ENCODE measurements at places on chromosomes 6 and 20.
A peak's percentile ranks its signal among the peaks of the same experiment; 100 is the strongest.

DNA sequence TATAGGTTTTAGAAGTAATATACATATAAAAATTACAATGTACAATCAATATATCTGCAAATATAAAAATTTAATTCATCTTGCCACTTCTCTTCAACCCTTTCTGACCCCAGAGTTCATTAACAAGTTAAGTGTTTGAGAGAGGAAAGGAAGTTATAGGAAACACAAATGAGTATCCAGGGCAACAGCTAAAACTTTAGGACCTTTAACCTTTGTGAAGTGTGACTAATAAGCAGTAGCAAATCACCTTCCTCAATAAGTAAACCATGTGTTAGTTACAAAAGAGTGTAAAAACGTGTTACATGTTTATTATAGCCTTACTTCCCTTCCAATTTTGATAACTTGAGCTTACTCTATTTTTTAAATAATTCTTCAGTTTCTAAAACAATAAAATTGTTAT is 73.4 kb upstream of the SIM1 start:
- no peak for DNase-seq

DNA sequence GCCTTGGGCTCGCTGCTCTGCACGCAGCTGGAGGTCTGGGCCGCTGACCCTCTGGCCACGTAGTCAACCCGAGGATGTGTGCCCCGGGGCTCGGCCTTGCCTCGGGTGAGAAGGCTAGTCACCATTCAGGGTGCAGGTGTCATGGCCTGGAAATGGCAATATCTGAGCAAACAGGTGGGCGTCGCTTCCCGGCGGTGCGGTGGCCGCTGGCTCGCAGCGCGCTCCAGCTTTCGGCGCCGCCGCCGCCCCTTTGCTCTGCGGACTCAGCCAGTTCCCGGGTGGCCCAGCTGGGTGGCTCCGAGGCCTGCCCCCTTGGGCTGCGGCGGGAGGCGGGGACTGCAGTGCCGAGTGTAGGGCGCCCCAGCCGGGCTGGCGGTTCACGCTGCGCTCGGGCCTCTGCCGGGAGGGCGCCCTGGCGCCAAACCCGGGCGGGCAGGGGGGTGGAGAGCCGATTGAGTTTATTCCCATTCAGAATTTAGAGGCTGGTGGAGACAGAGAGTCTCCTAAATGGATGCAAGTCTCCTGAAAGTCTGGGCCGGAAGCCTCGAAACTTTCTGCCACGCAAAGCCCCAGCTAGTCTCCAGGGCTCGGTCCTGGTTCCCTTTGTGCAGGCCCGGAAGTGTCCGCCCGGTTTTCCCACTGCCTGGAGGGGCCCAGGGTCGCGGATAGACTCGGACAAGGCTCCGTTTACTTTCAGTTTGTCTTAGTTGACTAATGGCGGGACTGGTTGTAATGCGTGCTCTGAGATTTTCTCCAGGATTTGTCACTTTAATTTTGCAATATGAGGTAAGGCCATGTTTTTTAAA is 11.3 kb upstream of the TFAP2A start:
- DNase-seq: no peak

DNA sequence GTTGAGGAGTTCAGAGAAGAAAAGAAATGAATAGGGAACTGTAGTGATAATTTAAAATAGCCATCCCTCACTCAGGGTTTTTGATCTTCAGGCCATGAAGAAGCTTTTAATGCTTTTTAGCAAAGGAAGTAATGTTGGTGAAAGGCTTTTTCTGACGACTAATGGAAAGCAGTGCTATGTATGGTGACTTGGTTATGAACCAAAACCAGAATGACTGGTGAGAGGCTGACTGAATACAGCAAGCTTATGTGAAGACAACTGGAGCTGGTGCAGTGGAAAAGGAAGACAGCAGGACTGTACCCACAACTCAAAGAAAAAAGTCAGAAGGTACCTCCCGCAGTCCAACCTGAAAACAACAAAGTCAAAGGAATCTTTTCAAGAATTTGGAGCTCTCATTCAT is 118.8 kb downstream of the PRDM1 start:
- no peak for DNase-seq

GRCh38 chr20:25090492-25091429 is 8.8 kb upstream of the VSX1 start:
- DNase-seq: no peak

- DNase-seq: peak; percentile 53
These were observed 104.4 kb downstream of the NCR2 start for GRCh38 chr6:41439524-41440418.

DNA sequence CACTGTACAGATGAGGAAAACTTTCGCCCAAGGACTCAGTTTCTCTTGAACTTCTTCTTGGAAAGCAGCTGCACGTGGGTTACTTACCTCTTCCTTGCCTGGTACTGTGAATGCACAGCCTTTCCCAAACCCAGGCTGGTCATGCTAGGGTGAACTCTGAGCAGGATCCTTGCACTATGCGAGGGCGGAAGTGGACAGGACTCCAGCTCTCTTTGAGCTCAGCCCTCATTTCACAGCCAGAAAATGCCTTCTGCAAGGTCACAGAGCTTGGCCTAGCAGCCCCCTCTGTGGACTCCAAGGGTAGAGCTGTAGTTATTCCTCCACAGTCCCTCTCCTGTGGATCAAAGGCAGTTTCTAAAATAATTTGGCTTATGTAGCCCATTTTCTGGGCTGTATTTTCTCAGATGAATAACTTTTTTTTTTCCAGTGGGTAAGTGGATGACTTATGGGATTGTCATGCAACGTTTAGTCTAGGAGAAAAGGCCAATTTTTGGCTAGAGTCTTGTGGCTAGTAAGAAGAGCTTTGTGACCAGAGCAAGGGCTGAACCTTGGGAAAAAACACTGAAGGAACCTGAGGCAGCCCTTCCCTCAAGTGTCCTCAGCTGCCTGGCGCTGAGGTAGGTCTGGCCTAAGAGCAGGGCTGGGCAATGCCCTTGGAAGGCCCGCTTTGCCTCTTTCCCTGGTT is 172.7 kb downstream of the SCP2D1 start:
- no peak for DNase-seq

GRCh38 chr6:14450133-14450504 is 332.5 kb downstream of the CD83 start:
- DNase-seq: no peak

- DNase-seq: no peak
These were observed 71.5 kb downstream of the SASH1 start for GRCh38 chr6:148414092-148414489.

DNA sequence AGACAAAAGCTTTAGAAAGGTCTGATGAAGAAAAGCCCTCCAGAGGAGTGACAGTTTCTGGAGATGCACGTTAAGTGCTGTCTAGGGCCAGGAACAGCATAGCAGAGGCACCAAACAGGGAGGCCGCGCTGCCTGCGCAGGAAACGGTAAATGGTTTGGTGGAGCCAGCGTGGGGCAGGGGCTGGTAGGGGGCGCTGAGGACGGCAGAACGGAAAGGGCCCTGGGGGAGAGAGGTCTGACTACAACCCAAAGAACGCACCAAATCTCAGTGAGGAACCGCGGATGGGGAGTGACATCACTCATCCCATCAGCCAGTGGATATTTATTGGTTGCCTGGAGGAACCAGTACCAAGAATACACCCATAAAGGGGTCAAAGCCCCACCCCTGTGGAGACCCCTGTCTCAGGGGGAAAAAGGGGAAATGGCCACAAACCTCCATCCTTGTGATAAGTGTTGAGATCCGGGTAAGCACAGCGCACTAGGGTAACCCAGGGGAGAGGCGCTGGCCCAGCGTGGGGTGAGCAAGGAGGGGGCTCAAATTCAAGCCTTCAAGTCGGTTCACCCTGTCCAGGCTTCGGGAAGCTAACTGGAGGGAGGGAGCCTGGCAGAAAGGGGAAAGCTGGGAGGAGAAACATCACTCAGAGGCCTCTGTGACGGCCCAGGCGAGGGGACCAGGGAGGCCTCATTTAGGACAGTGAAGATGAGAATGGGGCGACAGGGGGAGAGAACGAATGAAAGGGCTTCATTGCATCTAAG is 249.2 kb upstream of the QKI start:
- no peak for DNase-seq

GRCh38 chr6:113004470-113005270 is 657.5 kb downstream of the RFPL4B start:
- DNase-seq: no peak
